Activated T-helper 2 cell treated with anti-CD3 and anti-CD28 coated beads, Interferon-gamma antibody, Interleukin-2, Interleukin-4, amounts not matched to agents 10 μg/mL and 5 μg/mL and 100 μg/mL, durations not matched to agents 14 hours and 24 hours and 36 hours (primary cell): ENCODE measurements at places on chromosomes 5 and 9. TPM values are rescaled to one million over a fixed set of nuclear protein-coding genes. Genes with fewer than 3 reads are reported as not detected.
A peak's percentile ranks its signal among the peaks of the same experiment; 100 is the strongest.

The GFRA3 gene
- total RNA-seq = 0.16 and 0.32 TPM in 2 replicates

The HAPLN1 gene
- not detected in 2 replicates for total RNA-seq

The PCDHB4 gene
- total RNA-seq = not detected in 2 replicates

- H3K4me3 ChIP-seq = no peak overlapping the region
- no peak overlapping the region for H3K27ac ChIP-seq
- no peak for DNase-seq
- H3K27me3 ChIP-seq = peaks cover 19% of the 10 kb centered on the region
- peaks cover 4% of the 10 kb centered on the region for H3K4me1 ChIP-seq
Observed at GRCh38 chr9:101706997-101707396, 31.4 kb downstream of the GRIN3A start.

GRCh38 chr5:139642213-139642612 lies 5.9 kb upstream of the CXXC5 start:
- H3K27ac ChIP-seq = no peak overlapping the region
- peaks cover 22% of the 10 kb centered on the region for H3K27me3 ChIP-seq

GRCh38 chr5:90843443-90843842 lies 284.8 kb downstream of the ADGRV1 start:
- peaks cover 6% of the 10 kb centered on the region for H3K4me1 ChIP-seq
- H3K27me3 ChIP-seq = peaks cover 31% of the 10 kb centered on the region
- H3K36me3 ChIP-seq = no peaks in the 10 kb centered on the region
- no peak for DNase-seq
- H3K27ac ChIP-seq = no peak overlapping the region

GRCh38 chr9:138068601-138069035 lies 191.0 kb downstream of the CACNA1B start:
- no peaks in the 10 kb centered on the region for H3K4me1 ChIP-seq
- no peak for DNase-seq
- no peak overlapping the region for H3K27ac ChIP-seq
- no peaks in the 10 kb centered on the region for H3K27me3 ChIP-seq

GRCh38 chr9:132995879-132996278 lies 17.4 kb downstream of the GFI1B start:
- H3K4me1 ChIP-seq = peaks cover 3% of the 10 kb centered on the region
- peaks cover 17% of the 10 kb centered on the region for H3K27me3 ChIP-seq

- H3K27me3 ChIP-seq = peaks cover 2% of the 10 kb centered on the region
- DNase-seq = no peak
- no peak overlapping the region for H3K4me3 ChIP-seq
Observed at GRCh38 chr5:108654051-108654450, 93.6 kb upstream of the FER start.

GRCh38 chr9:123457583-123457982 lies 101.6 kb downstream of the CRB2 start:
- no peaks in the 10 kb centered on the region for H3K36me3 ChIP-seq
- no peaks in the 10 kb centered on the region for H3K4me1 ChIP-seq

DNA sequence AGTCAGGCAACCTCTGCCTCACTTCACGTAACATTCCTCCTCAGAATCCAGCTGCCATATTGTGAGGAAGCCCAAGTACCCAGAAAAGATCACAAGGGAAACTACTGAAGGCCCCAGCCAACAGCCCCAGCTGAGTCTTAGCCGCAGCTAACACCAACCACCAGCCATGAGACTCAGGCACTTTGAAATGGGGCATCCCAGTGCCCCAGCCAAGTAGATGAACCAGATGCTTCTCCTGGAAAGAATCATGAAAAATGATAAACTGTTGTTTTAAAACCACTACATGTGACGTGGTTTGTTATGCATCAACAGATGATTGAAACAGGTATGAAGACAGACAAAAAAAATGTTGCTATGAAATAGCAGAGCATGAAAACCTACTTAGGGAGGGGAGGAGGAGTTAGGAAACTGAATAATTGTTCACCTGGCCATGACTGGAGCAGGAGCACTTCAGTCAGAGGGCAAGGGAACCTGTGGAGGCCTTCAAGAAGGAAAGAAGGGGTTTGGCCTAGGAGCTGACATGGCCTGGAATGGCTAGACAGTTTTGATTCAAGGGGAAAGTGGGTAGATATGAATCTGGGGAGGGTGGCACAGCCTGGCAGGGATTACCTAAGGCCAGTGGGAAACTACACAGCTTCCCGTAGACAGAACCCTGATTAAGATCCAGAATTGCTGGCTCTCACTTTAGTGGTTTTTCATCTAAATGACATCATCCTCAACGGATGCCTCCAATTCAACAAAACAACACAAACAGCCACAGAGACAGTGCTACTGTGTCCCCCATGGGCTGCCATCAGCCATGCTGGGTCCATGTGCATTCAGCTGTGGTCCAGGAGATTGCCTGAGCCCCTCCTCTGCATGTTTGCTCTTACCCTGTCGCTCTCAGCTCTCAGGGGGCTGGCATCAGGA lies 211.6 kb downstream of the SYK start:
- H3K27ac ChIP-seq = peak overlapping the region; percentile 58
- H3K27me3 ChIP-seq = no peaks in the 10 kb centered on the region
- DNase-seq = no peak
- H3K4me3 ChIP-seq = no peak overlapping the region

- no peak overlapping the region for H3K4me3 ChIP-seq
- H3K4me1 ChIP-seq = no peaks in the 10 kb centered on the region
- no peak for DNase-seq
Observed at GRCh38 chr9:119216651-119217331, 152.4 kb downstream of the BRINP1 start.

GRCh38 chr9:112836394-112836793 lies 54.3 kb downstream of the SLC46A2 start:
- DNase-seq = no peak
- no peak overlapping the region for H3K27ac ChIP-seq
- H3K4me1 ChIP-seq = no peaks in the 10 kb centered on the region
- H3K36me3 ChIP-seq = no peaks in the 10 kb centered on the region
- H3K4me3 ChIP-seq = no peak overlapping the region
- no peaks in the 10 kb centered on the region for H3K27me3 ChIP-seq

- H3K4me3 ChIP-seq = no peak overlapping the region
- no peak for DNase-seq
- no peak overlapping the region for H3K27ac ChIP-seq
Observed at GRCh38 chr9:111828193-111828592, 33.5 kb upstream of the SHOC1 start.

GRCh38 chr5:67187006-67187715 lies 9.4 kb downstream of the CD180 start:
- H3K27ac ChIP-seq = peak overlapping the region; percentile 10
- no peaks in the 10 kb centered on the region for H3K27me3 ChIP-seq
- no peak overlapping the region for H3K4me3 ChIP-seq
- DNase-seq = no peak

GRCh38 chr5:153086486-153086885 lies 404.0 kb upstream of the GRIA1 start:
- no peak for DNase-seq
- H3K36me3 ChIP-seq = no peaks in the 10 kb centered on the region
- H3K4me1 ChIP-seq = no peaks in the 10 kb centered on the region
- no peaks in the 10 kb centered on the region for H3K27me3 ChIP-seq
- no peak overlapping the region for H3K27ac ChIP-seq

- H3K36me3 ChIP-seq = peaks cover 15% of the 10 kb centered on the region
- peak; percentile 51 for DNase-seq
- no peaks in the 10 kb centered on the region for H3K27me3 ChIP-seq
- H3K4me3 ChIP-seq = no peak overlapping the region
Observed at GRCh38 chr5:168747987-168748777, 169.0 kb upstream of the PANK3 start.

- no peaks in the 10 kb centered on the region for H3K4me1 ChIP-seq
- H3K36me3 ChIP-seq = no peaks in the 10 kb centered on the region
- H3K27ac ChIP-seq = no peak overlapping the region
- no peaks in the 10 kb centered on the region for H3K27me3 ChIP-seq
- DNase-seq = no peak
- no peak overlapping the region for H3K4me3 ChIP-seq
Observed at GRCh38 chr5:125528881-125529280, 782.4 kb upstream of the ZNF608 start.

GRCh38 chr5:175654807-175655206 lies 3.1 kb upstream of the HRH2 start:
- H3K4me3 ChIP-seq = peak overlapping the region; percentile 27
- H3K27ac ChIP-seq = peak overlapping the region; percentile 94
- peaks cover 33% of the 10 kb centered on the region for H3K36me3 ChIP-seq
- peaks cover 77% of the 10 kb centered on the region for H3K4me1 ChIP-seq
- DNase-seq = no peak

GRCh38 chr5:71924325-71924724 lies 182.9 kb upstream of the MAP1B start:
- DNase-seq = no peak
- H3K27ac ChIP-seq = no peak overlapping the region
- H3K27me3 ChIP-seq = no peaks in the 10 kb centered on the region
- no peaks in the 10 kb centered on the region for H3K36me3 ChIP-seq
- H3K4me1 ChIP-seq = no peaks in the 10 kb centered on the region
- no peak overlapping the region for H3K4me3 ChIP-seq

DNA sequence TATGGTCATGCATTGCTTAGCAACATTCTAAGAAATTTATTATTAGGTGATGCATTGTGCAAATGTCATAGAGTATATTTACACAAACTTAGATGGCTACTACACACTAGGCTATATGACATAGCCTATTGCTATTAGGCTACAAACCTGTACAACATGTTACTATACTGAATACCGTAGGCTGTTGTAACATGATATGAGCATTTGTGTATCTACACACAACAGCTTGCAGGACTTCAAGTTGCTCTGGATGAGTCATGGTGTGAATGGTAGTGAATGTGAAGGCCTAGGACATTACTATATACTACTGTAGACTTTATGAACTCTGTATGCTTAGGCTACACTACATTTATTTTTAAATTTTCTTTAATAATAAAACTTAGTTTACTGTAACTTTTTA lies 107.2 kb upstream of the MAMDC2 start:
- no peak overlapping the region for H3K27ac ChIP-seq
- no peak overlapping the region for H3K4me3 ChIP-seq
- H3K27me3 ChIP-seq = peaks cover 23% of the 10 kb centered on the region
- H3K36me3 ChIP-seq = no peaks in the 10 kb centered on the region

- peaks cover 4% of the 10 kb centered on the region for H3K4me1 ChIP-seq
- peaks cover 9% of the 10 kb centered on the region for H3K36me3 ChIP-seq
- H3K4me3 ChIP-seq = no peak overlapping the region
- no peaks in the 10 kb centered on the region for H3K27me3 ChIP-seq
Observed at GRCh38 chr5:131200560-131200959, 29.8 kb downstream of the LYRM7 start.

- no peak within 1 kb of the TSS for H3K27ac ChIP-seq
- H3K27me3 ChIP-seq = peaks cover 56% of the 10 kb centered on the region
- DNase-seq = no peak
- H3K36me3 ChIP-seq = no peaks in the 10 kb centered on the region
- peaks cover 12% of the 10 kb centered on the region for H3K4me1 ChIP-seq
Observed at GRCh38 chr9:121499427-121500164, at the start of gene GGTA1. TSS of gene GGTA1 (minus strand) at chr9:121499844. CDS start at chr9:121467922, 31,922 bp downstream.

GRCh38 chr5:17829456-17829855 lies 195.2 kb downstream of the TAF11L14 start:
- H3K27me3 ChIP-seq = no peaks in the 10 kb centered on the region
- H3K27ac ChIP-seq = no peak overlapping the region
- no peak for DNase-seq

GRCh38 chr5:88924330-88924657 lies 41.3 kb upstream of the MEF2C start:
- no peak for DNase-seq
- H3K27me3 ChIP-seq = peaks cover 7% of the 10 kb centered on the region
- no peak overlapping the region for H3K27ac ChIP-seq
- no peak overlapping the region for H3K4me3 ChIP-seq
- no peaks in the 10 kb centered on the region for H3K36me3 ChIP-seq
- H3K4me1 ChIP-seq = no peaks in the 10 kb centered on the region

GRCh38 chr5:113202746-113203716 lies 226.4 kb downstream of the DCP2 start:
- no peak overlapping the region for H3K27ac ChIP-seq
- no peaks in the 10 kb centered on the region for H3K4me1 ChIP-seq
- no peaks in the 10 kb centered on the region for H3K36me3 ChIP-seq
- DNase-seq = no peak
- H3K4me3 ChIP-seq = no peak overlapping the region

- no peaks in the 10 kb centered on the region for H3K36me3 ChIP-seq
- DNase-seq = no peak
- no peak overlapping the region for H3K27ac ChIP-seq
- H3K4me1 ChIP-seq = no peaks in the 10 kb centered on the region
- peaks cover 28% of the 10 kb centered on the region for H3K27me3 ChIP-seq
Observed at GRCh38 chr9:91894536-91894935, 55.5 kb downstream of the ROR2 start.

GRCh38 chr5:102069974-102070373 lies 226.1 kb downstream of the SLCO4C1 start:
- no peaks in the 10 kb centered on the region for H3K4me1 ChIP-seq
- DNase-seq = no peak
- H3K27me3 ChIP-seq = no peaks in the 10 kb centered on the region

DNA sequence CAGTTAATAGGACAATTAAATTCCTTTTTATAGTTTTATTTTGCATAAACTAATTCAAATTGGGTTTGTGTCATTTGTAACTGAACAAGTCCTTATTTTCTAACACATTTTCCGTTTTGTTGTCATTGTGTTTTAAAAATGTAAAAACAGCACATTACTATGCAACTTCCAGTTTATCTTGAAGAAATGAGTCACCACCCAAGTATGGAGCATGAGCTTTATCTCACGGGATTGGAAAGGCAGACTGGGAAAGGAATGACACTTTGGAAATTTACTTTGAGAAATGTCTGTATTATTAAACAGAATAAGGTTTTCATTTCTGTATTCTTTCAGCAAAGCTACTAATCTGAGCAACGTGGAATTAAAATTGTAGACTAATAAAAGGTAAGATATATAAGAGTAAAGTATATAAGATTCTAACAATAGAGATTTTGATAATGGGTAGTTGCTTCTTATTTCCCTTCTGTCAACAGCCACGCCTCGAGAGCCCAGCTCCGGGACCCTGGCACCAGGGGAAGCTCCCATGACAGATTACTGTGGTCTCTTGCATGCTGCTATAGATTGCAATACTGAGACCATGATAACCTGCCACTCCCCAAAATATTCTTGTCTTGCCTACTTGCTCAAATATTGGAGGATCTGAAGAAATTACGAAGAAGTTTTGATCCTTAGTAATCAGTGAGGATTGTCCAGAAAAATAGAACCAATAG lies 433.1 kb downstream of the CHSY3 start:
- H3K36me3 ChIP-seq = no peaks in the 10 kb centered on the region
- H3K27me3 ChIP-seq = no peaks in the 10 kb centered on the region
- no peak overlapping the region for H3K27ac ChIP-seq
- DNase-seq = no peak
- no peak overlapping the region for H3K4me3 ChIP-seq
- no peaks in the 10 kb centered on the region for H3K4me1 ChIP-seq

GRCh38 chr5:35618304-35618636 lies 607 bp downstream of the SPEF2 start:
- no peak for DNase-seq
- peaks cover 15% of the 10 kb centered on the region for H3K36me3 ChIP-seq
- peaks cover 33% of the 10 kb centered on the region for H3K4me1 ChIP-seq
- no peaks in the 10 kb centered on the region for H3K27me3 ChIP-seq
- H3K4me3 ChIP-seq = peak overlapping the region; percentile 89

GRCh38 chr5:148090773-148091250 lies 27.0 kb downstream of the SPINK5 start:
- H3K4me3 ChIP-seq = no peak overlapping the region
- no peak for DNase-seq
- no peak overlapping the region for H3K27ac ChIP-seq
